ENCODE measurements at places on chromosomes 16 and 17.

DNA sequence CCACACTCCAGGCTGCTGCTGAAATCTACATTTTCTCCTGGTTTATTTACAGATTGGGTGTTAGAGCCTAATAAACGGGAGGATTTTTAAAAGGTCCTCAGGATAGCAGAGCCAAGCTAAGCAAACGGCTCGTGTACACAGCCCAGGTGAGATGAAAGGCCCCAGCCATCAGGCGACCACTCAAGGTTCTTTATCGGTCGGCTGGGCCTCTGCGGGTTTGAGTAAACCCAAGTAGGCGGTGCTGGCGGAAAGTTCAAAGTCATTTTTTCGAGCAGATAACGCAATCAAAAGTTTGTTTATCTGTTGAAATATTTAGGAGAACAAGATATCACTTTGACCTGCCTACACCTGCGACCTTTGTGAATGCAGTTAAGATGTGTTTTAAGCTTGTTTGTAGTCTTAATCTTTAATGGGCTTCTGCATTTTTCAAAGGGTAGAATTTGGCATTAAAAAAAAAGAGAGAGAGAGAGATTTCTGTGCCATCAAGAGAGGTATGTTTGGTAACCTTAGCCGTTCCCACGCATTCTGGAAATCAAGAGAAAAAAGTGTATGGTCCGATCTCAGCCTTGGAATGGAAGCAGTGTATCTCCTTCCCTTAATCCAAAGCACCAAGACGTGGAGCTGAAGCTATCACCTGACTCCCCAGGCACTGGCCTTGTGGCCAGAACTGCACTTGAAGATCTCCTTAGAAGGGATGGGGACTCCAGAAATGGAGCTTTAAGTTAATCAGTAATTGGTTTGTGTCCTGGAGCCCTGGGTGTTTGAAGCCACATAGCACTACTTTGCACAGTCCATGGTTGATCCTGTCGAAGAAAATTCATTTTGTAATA, 301.7 kb upstream of the IRX5 start:
- no peak for DNase-seq

DNA sequence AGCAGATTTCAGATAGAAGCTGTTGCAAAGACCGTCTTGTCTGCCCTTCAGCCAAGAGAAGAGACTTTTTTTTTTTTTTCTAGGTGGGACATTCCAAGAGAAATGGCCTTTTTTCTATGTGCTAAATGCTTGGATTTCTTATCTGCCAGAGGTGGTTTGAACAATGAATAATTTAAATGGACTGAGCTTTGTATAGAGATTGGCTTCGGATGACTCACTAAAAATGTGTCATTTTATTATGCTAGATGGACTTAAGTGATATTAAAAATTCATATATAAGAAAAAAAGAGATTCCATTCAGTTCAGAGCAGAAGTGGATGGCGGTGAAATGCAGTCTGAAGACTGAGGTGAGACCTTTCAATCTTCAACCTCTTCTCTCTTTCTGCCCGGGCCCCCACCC, 58.4 kb downstream of the MEAK7 start:
- no peak for DNase-seq

- no peak for DNase-seq
Observed at GRCh38 chr17:62650587-62650986, 23.1 kb downstream of the MRC2 start.

GRCh38 chr16:10972819-10973464, 28.6 kb downstream of the CLEC16A start:
- no peak for DNase-seq

GRCh38 chr17:50139950-50140885, 10.3 kb upstream of the SAMD14 start:
- DNase-seq = peak; percentile 55

Measured in caudate nucleus (tissue), 63 donors.